Activated CD8-positive, alpha-beta memory T cell treated with anti-CD3 and anti-CD28 coated beads, Interleukin-2, amount 50 U/mL, for 48 hours (primary cell): ENCODE measurements at places on chromosomes 5 and 9.
A peak's percentile ranks its signal among the peaks of the same experiment; 100 is the strongest.

- no peak for DNase-seq
Measured at GRCh38 chr9:82404196-82404870, 415.8 kb downstream of the SPATA31D1 start.

- DNase-seq = no peak
Measured at GRCh38 chr9:132560616-132561202, 21.7 kb upstream of the BARHL1 start.

- DNase-seq = no peak
Measured at GRCh38 chr5:142568283-142568995, 117.5 kb downstream of the FGF1 start.

- DNase-seq = no peak
Measured at GRCh38 chr5:171342362-171343111, 33.5 kb downstream of the TLX3 start.

DNA sequence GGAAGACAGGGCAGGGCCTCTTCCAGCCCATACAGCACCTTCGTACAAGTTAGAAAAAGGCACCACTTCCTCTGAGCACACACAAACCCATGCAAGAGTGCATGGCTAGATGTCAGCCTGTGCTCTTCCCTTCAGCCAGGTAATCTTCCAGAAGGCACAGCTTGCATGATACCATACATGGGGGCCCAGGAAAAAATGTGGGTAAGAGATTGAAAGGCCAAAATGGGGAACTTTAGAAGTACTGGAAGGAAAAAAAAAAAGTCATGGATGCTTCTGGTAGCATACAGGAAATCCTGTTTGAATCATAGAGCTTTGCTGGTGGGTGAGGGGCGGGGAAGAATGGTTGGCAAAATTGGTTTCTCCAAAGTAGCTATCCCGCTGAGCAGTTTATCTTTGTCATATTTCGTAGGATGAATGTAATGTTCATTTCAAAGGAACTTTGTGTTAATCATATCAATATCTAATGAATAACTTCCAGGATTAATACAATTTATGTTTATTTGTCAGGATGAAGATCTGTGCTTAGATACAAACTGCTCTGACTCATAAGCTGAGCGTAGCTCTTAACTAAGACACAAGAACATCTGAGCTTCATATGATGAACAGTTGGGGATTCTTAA is 78.2 kb upstream of the MAP3K1 start:
- DNase-seq = no peak

DNA sequence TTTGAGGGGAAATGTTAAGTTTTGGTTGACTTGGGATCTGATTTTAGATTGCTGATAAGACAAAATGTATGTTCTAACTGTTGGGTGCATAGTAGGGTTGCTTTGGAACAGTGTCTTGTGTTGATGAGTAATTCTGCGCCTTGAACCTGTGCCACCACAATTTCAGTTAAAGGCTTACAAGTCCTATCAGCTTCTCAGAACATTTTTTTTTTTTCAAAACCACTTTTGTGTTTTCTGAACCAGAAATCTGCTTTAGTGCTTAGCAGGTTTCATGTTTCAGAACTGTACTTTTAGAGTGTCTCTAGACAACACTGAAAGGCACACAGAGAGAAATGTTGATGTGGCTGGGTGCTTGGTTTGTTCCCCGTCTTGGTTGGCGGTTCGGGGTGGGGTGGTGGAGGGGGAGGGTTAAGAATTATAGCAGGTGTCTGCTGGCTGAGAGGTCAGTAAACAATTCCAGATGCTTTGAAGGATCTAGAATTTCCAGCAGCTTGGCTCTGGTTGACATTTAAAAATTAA is 84.6 kb downstream of the ANKRD55 start:
- no peak for DNase-seq

- no peak for DNase-seq
Measured at GRCh38 chr9:134693011-134693410, 51.4 kb downstream of the COL5A1 start.

GRCh38 chr5:173839117-173839713 is 48.9 kb upstream of the CPEB4 start:
- no peak for DNase-seq

GRCh38 chr9:70049236-70049635 is 5.6 kb downstream of the MAMDC2 start:
- no peak for DNase-seq

DNA sequence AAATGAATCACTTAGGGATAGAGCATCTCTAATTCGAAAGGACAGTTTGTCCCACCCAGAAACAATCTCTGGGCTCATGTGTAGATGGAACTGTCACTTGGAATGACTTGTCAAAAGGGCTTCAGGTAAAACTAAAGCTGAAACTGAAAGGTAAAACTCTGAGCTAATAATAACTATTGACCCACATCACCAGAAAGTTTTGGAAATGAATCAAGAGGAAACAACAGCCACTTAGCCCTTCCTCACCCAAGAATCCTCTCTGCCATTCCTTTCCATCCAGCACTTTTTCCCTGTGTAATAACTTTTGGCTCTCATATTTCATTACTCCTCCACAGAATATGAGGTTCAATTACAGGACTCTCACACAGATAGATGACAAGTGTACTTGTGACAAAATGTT is 14.0 kb upstream of the GLRX start:
- DNase-seq = peak; percentile 2

- no peak for DNase-seq
Measured at GRCh38 chr9:26357803-26358344, 534.7 kb downstream of the CAAP1 start.

DNA sequence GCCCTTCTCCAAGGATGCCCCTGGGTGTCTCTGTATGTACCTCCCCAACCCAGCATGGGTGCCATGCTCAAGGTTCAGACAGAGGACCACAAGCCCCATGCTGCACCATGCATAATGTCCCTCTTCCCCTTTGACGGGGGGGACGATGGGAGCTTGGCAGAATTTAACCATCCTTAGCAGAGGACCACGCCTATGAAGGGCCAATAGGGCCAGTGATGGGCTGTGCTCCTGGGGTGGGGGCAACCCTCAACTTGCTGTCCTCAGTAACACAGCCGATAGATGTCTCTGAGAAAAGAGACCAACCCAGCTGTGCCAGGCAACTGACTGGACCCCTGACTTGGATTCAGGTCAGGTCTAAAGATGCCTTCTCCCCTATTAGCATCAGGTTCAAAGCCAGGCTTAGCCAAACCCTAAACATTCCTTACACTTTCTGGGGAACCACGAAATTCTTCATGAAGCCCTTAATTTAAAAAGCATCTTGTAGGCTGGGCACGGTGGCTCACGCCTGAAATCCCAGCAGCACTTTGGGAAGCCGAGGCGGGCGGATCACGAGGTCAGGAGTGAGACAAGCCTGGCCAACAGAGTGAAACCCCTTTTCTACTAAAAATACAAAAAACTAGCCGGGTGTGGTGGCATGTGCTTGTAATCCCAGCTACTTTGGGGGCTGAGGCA is 20.7 kb upstream of the JADE2 start:
- DNase-seq = no peak

- no peak for DNase-seq
Measured at GRCh38 chr5:57447658-57448057, 35.0 kb downstream of the ACTBL2 start.

DNA sequence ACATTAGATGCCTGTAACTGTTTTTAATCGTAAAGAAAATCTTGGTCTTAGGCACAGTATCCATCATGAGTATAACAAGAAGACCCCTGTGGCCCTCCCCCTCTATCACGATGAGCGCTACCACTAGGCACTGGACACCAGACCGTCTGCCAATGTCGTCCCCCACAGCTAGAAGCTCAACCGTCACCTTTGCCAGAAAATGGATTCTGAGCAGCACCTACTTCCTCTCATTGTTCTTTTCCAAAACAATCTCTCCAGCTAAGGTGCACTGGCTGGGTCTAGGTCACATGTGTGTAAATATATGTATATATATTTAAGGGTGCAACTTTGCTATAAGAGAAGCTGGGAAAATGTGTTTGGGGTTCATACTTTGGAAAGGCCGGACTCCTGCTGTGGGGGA is 15.7 kb upstream of the SSBP2 start:
- DNase-seq = no peak

GRCh38 chr5:147208134-147208533 is 26.7 kb upstream of the STK32A start:
- DNase-seq = no peak

DNA sequence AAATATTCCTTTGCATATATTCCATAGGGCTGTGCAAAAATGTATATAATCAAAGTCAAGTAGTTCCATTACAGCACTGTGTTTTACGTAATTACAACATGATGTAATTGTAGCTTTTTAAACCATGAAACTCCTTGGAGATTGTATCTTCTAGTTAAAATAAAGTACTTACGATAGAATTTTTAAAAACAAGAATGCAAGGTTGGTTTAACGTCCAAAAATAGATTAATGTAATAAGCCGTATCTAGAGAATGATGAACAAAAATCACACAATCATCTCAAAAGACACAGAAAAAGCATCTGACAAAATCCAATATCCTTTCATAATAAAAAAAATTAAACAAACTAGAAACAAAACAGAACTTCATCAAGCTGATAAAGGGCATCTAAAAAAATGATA is 86.2 kb downstream of the DENND1A start:
- no peak for DNase-seq

GRCh38 chr5:4627929-4628328 is 512.2 kb upstream of the ADAMTS16 start:
- DNase-seq = no peak

- no peak for DNase-seq
Measured at GRCh38 chr9:122222791-122223190, 6.0 kb downstream of the LHX6 start.

GRCh38 chr5:132064140-132064539 is 3.7 kb downstream of the IL3 start:
- peak; percentile 59 for DNase-seq

DNA sequence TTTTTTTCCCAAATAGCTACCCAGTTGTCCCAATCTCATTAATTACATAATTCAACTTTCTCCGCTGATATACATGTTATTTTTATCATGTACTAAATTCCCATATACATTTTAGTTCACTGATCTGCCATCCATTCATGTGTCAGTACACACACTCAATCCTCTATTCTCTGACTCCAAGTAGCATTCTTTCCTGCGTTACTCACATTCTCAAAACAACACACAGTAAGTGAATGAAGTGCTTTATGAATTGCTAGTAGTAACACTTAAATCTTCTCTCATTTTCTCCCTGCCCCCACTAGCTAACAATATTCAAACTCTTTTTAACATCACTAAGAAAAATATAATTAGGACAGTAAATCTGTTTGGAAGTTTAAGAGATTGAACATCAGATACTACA is 8.9 kb downstream of the ZNF366 start:
- no peak for DNase-seq

DNA sequence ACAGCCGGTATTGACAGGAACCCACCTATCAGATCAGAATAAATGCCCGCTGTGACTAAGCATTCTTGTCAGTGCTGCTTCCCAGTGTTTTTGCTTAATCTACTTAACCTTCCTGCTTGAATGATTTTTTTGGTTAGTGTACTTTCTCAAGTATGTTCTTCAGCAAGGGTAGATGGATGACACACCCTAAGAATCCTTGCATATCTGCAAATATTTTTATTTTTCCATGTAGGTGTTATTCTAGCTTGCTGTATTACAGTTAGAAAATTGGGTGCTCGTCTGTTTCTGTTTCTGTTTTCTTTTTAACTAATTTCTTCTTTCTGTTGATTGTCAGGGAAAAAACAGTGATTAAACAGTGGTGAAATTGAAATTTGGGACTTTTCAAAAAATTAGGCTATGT is 64.5 kb downstream of the SEC61B start:
- DNase-seq = no peak

DNA sequence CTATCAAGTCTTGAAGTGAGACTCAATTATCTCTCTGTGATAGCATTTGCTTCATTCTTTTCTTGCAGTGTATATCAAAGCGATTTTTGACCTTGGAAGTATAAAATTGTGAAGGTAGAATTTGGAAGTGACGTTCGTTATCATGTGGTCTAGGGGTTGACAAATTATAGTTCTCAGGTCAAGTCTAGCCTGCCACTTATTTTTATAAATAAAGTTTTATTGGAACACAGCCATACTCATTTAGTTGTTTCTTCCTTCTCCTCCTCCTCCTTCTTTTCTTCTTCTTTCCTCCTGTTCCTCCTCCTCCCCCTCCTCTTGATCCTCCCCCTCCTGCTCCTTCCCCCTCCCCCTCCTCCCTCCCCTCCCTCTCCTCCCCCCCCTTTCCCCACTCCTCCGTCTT is 38.0 kb downstream of the LRRTM2 start:
- no peak for DNase-seq

- no peak for DNase-seq
Measured at GRCh38 chr9:124792257-124793014, 15.5 kb downstream of the OLFML2A start.
